ENCODE measurements at places on chromosomes 13 and 19.

DNA sequence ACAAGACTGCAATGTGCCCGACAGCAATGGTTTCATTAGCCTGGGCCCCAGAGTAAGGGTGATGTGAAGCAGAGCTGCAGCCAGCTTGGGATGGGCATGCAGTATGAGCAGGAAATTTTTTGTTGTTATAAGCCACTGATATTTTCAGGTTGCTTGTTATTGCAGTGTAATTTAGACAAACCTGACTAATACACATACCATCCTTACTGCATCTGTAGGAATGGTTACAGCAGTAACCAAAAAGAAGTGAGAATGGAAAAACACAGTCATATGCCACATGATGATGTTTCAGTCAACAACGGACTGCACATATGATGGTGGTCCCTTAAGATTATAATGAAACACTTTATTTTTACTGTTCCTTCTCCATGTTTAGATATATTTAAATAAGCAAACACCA is 8.6 kb upstream of the POMP start:
- DNase-seq: no peak

- DNase-seq: no peak
These were observed 679.3 kb upstream of the GPC6 start for GRCh38 chr13:92547266-92547665.

DNA sequence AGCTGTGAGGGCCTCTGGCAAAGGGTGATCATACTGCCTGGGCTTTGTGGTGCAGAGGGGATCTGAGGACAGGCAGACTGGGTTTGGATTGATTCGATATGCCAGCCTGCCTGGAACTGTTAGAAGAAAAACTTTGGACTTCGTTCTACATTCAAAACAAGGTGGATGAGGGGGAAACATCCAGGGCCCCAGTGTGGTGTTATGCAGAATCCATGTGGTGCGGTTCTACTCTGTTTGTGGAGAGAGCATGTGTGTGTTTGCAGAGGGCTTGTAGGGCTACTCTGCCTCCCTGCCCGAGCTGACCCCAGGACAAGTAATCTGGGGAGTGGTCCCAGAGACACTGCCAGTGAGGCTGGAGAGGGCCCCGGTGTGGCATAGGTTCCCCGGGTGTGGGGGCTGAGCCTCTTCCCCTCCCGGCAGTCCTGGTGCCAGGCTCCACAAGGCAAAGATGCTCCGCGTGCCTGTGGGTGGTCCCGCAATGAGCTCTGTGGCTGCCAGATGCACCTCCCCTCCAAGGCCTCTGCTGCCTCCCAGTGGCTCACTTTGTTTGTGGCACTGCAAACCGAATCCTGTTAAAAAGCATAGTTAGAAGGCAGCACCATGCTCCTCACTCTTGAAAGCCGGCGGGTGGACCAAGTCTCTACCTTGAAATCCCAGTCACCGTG is 22.3 kb upstream of the TFDP1 start:
- DNase-seq: peak; percentile 57

DNA sequence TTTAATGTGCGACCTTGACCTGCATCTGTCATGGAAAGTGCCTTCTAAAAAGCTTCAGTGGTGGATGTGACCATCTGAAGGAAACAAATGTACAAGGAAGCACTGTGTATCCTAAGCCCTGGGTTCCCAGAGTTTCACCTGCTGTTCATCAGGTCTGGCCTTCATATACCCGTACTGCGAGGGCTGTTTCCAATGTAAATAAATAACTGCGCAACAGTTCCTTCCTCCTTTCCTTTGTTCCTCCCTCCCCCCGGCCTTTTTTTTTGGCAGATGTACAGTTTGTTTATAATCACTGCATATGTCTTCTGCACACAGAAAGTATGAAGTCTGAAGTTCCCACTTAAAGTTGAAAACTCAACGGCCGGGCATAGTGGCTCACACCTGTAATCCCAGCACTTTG is 5.2 kb downstream of the FAAP24 start:
- no peak for DNase-seq

DNA sequence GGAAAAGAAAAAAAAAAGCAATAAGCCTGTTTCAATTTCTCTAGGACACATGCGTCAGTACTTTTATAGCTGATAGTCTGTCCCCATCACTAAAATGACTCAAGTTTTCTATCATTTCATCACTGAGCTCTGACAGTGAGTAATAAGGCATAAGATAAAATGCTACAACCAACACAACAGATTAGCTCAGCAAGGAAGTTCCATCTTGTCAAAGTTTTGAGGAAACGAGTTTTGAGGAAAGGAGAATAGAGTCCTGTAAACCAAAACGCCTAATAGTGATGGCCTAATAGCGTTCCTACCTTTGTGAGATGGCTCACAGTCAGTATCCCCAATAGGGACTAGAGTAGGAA is 145.1 kb downstream of the LACC1 start:
- no peak for DNase-seq

GRCh38 chr19:14503285-14503684 is 7.4 kb upstream of the GIPC1 start:
- no peak for DNase-seq

DNA sequence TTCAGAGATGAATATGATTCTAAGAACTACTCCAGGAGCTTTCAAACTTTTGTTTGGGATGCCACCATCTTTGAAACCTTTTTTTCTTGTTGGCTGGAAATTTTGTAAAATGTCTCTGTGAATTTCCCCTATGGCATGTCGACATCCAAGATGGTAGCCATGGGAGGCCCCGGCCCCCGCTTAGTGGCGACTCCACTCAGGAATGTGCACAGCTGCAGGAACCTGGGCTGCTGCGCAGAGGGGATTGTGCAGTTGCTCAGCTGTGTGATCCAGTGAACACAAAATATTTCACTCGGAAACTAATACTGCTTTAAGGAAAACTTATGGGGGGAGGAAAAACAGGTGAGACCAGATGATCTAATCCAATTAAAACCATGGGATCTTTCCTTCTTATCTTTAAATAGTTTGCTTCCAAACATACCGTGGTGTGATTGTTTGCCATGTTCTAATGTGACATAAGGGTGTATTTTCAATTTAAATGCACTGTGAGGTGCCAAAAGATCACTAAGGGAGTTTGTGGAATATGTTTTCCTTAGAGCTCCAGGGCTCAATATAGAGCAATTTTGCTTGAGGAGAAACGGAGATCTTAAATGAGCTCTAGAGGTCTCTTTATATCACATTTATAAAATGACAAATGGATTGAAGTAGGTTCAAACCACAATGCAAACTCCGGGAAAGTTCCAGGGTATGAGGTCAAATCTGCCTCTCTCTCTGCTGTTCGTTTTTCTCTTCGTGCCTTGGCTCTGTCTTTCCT is 497.7 kb downstream of the FGF9 start:
- no peak for DNase-seq

- DNase-seq: no peak
These were observed 1846.5 kb downstream of the OLFM4 start for GRCh38 chr13:54875111-54875510.

DNA sequence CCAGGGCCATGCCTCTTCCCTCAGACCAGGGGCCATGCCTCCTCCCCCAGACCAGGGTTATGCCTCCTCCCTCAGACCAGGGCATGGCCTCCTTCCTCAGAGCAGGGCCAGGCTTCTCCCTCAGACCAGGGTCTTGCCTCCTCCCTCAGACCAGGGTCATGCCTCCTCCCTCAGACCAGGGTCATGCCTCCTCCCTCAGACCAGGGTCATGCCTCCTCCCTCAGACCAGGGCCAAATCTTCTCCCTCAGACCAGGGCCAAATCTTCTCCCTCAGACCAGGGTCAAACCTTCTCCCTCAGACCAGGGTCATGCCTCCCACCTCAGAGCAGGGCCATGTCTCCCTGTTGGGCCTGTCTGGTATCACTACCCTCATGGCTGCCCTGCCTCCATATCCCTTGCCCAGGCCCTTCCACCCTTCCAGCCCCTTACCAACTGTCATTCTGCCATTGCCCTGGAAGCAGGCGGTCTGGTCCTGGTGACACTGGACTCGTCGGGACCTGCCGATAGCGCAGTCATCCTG is 4.2 kb downstream of the LYPD5 start:
- DNase-seq: no peak
